ENCODE measurements at places on chromosomes 4 and X.

DNA sequence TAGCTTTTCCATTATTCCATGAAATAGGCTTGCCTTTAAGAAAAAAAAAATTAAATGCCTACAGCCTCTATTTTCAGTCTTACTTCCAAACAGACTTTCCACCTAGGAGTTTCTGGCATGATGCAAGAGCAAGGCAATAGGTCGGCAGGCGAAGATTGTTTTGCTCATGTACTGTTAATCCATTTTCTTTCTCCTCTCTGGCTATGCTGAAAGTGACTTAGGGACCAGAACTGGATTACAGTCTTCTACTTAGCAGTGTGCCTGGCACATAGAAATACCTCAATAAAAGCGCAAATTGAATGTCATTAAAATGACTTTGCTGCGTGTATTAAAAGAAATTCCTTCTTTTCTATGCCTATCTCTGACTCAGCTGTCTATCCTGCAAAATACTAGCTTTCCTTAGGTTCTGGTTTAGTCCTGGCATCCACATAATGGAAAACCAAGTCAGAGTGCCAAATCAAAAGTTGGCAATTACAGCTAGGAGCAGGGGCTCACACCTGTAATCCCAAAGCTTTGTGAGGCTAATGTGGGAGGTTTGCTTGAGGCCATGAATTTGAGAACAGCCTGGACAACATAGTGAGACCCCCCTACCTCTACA is 51.9 kb downstream of the CC2D2A start:
- no peak for DNase-seq

GRCh38 chr4:143609492-143609891 is 91.0 kb downstream of the FREM3 start:
- DNase-seq: no peak

GRCh38 chr4:39037941-39038340 is 5.7 kb upstream of the TMEM156 start:
- DNase-seq: no peak

DNA sequence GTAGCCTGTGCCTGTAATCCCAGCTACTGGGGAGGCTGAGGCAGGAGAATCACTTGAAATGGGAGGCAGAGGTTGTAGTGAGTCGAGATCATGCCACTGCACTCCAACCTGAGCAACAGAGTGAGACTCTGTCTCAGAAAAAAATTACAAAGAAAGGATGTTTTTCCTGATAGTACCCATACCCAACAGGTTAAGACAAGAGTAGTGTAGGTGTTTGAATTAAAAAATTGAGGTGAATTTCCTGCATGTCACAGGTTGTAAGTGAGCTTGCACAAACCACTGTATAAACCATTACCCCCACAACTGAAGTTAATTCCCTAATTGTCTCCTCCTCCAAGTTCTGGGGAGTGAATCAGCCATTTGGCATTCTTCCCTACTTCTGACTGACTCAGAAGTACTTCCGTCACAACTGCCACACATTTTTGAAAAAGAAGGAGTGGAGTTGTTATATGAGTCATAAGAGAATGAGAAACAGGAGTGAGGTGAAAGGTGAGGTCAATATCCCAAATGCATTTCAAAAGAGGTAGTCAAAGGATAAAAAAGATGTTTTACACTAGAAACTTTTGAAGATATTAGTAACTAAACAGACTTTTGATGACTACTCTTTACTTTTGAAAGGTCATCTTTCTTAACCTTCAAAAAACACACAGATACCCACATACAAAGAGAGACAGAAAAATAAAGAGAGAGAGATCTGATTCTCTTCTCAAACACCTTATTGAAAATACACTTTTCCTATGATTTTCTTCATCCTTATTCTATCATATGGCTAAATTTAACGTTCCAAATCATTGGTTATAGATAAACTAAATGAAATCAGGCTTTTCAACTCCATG is 134.5 kb downstream of the BTC start:
- peak; percentile 90 for DNase-seq

GRCh38 chr4:117328333-117328732 is 243.0 kb upstream of the TRAM1L1 start:
- no peak for DNase-seq

DNA sequence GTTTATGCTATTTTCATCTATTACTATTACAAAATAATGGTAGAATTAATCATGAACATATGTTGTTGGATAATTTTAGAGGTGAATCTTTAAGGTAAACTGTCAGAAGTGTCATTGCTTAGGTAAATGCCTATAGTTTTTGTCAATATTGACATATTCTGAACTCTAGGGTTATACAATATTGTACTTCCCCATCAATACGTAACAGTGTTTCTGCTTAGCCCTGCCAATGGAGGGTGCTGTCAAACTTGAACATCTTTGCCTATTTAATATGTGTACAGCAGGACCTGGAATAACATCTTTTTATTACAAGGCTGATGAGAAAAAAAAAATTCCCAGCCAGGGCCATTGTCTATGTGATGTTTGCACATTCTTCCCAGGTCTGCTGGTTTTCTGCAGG is 40.8 kb downstream of the ARHGAP24 start:
- no peak for DNase-seq

DNA sequence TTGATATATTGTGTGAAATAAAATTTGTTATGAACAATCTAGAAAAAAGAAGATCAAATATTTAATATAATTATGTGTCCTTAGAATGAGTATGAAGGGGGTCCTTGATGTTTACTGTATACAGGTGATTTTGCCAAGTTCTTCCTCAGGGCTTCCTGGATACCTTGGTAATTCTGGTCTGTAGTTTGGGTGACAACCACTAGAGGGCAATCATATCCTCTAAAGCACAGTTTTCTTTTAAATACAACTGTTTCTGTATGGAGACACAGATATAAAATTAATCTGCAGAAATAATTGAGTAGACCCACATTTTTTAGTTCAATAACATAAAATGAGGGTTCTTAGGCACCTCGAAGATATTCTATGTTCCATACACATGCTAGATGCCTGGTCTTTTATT is 157.7 kb downstream of the SPANXN1 start:
- no peak for DNase-seq

- DNase-seq: no peak
Measured at GRCh38 chr4:163493643-163494359, 689 bp upstream of the TMA16 start.

GRCh38 chr4:163400911-163401310 is 57.2 kb downstream of the NPY5R start:
- DNase-seq: no peak

DNA sequence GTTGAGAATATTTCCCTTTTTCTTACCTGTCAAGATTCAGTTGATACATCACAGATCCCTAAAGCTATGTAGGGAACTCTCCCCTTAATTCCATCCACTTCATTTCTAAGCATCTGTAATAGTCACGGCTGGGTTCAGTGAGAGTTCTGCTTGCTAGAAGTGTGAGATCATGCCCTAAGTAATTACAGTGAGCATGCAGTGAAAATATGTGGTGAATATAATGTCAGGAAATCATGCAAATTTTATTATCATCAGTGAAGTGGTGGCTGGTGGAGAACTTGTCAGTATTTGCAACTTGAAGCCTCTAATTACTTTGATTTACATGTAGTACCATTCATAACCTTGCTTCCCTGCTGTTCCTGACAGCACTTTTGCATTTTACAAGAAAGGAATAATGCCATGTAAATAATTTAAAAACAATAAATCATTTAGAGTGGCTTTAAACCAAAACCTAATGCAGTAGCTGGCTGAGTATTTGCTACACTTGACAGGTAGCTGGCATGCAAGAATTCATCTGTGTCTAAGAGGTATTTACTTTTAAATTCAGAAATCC is 28.3 kb upstream of the CFAP299 start:
- DNase-seq: no peak

GRCh38 chrX:135010921-135011320 is 11.4 kb downstream of the RTL8B start:
- no peak for DNase-seq

DNA sequence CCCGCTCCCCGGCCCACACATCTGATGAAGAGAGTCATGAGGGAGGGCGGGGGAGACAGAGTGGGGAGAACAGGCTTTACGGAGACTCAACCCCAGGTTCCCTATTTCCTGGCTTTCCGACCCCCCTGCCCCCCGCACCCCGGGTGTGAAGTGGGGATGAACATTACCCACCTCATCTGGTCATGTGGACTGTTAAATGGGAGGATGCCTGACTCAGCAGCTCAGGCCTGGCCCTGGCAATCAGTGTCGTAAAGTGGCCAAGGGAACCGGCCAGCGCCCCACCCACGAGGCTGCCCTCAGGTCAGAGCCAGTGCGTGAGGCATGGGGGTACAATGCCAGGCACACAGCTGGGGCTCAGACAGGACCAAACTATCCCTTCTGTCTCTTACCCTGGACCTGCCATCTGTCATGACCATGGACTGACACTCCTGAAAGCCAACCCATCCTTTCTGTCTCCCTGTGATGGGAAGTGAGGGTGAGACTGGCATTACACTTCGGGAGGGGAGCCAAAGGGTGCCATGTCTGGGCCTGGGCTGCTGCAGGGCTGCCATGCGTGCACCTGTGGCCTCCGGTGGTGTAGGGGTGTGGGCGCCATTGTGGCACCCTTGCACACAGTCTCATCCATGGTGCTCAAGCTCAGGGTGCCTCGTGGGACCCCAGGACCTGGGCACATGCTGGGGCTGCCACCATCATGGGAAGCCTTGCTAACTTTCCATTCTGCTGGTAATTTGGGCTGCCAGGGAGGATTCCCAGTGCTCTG is 106.1 kb upstream of the PSAPL1 start:
- no peak for DNase-seq

DNA sequence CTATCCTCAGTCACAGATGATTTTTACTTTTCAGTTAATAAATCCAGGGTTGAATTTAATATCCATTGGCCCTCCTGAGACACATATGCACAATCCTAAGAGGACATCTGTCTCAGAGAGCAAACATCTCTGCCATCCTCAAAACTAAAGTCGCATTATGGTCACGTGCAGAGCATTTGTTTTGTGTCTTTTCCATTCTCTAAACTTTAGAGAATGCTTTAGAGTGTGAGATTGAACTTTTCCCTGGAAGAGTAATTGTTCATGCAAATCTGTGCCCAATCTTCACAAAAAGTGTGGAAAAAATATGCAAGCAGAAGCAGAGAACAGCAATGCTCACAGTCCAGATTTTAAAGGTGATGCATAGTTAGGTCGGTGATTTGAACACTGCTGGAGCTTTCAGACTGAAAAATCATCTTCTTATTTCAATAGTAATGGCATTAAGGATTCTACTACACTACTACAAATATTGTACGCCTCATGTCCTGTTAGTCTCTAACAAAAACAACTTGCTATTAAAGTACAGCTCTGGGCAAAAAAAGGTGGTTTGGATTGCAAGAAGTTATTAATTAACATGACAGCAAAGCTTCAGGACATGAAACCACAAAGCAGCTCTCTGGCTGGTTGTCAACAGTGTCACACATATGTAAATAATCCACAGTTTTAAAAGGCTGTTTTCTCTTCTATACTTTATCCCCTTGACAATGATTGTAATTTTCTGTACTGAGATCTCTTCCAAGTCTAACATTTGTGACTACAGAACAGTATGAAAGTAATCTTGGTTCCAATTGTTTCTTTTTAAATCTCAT is 19.9 kb downstream of the DCHS2 start:
- DNase-seq: no peak

DNA sequence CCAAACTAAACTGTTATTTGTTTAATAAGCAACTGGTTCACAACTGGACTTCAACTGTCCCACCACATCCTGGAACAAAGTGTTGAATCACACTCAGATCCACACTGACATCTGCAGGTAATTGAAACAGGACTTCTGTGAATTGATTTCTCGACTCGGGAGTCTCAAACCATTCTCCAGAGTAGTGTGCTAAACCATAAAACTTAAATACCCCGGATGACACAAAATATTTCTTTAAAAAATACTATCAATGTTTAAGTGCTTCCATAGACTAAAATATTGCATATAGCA is 95.4 kb upstream of the PLAC1 start:
- DNase-seq: no peak

DNA sequence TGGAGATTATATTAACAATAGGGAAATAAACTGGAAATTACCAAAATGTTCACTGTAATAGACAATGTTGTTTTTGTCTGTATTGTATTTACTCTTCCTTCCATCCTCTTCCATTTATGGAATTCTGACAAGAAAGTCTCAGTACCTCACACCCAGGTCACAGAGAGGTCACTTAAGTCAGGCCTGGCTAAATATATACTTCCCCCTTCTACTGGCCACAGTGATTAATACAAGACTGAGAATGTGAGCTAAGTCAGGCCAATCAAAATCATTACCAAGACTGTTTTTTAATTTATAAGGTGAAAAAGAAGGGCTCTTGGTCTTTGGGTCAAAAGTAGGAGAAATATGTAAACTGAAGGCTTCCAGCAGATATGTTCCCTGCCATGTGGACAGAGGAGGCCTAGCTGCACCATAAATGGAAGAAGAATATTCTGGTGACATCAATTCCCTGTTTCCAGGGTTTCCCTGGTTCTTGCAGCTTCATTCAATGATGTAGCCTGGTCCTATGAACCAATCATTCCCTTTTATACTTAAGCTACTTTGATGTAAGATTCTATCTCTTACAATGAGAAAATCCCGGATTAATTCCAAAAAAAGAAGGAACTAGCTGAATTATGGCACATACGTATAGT is 64.3 kb downstream of the LRBA start:
- DNase-seq: no peak

GRCh38 chrX:106481341-106481740 is 130.4 kb upstream of the RADX start:
- DNase-seq: no peak

- no peak for DNase-seq
Measured at GRCh38 chrX:40095583-40096394, 2.0 kb downstream of the BCOR start.

DNA sequence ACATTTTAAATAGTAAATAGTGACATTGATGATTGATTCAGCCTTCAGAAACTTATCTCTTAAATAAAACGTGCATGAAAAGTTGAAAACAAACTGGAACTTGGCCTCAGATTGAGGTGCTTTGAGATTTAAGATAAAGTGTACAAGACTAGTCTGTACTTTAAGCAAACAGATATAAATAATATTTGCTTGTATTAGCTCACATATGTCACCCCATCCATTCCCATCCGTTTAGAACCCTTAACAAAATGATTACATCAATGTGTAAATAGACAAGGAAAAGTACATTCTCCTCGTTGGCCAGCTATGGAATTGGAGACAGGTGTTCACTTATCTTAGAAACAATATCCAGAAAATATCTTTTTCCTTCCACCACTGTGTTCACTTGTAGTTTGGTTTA is 130.8 kb downstream of the BANK1 start:
- DNase-seq: no peak

GRCh38 chr4:143404555-143404954 is 67.9 kb downstream of the GAB1 start:
- no peak for DNase-seq

DNA sequence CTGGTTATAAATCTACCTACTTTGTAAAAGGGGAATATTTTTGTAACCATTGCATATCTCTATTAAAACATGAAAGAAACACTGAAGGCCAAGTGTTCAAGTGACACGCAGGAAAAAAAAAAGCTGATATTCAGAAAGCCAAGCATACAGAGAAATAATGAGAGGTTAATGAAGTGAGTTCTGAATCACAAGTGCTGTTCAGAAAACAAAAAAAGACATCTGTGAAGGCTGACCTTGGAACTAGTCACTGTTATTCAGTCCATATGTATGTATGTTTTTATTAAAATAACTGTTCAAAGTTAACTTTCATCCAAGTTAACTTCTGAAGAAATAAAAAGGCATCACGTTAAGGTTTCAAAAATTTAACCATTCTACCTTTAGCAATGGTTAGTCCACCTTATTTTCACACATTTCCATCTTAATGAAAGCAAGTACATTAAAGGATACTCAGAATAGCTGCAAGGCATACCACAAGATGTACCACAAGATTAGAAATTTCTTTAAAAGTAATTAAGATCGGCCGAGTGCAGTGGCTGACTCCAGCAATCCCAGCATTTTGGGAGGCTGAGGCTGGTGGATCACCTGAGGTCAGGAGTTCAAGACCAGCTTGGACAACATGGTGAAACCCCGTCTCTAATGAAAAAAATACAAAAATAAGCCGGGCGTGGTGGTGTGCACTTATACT is 31.4 kb downstream of the SH3RF1 start:
- no peak for DNase-seq
